ENCODE measurements at places on chromosomes 2 and 18.

DNA sequence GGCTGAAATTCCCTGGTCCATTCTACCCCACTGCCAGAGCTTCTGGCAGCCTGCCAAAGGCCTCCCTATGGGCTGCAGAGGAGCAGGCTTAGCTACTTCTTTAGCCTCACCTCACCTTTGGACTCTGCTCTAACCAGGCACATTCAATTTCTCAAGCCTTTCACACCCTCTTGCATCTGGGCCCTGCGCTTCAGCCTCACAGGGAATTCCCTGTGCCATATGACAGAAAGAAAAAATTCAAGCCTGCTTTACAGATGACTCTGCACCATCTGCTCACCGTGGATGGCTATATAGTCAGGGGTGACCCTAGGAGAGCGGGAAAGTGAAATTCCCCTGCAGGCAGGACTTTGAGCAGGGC, 62.5 kb downstream of the REEP1 start:
- no peak overlapping the region for H3K4me3 ChIP-seq
- no peaks in the 10 kb centered on the region for H3K36me3 ChIP-seq
- peaks cover 11% of the 10 kb centered on the region for H3K4me1 ChIP-seq
- DNase-seq = peak; percentile 3
- no peak overlapping the region for H3K27ac ChIP-seq

DNA sequence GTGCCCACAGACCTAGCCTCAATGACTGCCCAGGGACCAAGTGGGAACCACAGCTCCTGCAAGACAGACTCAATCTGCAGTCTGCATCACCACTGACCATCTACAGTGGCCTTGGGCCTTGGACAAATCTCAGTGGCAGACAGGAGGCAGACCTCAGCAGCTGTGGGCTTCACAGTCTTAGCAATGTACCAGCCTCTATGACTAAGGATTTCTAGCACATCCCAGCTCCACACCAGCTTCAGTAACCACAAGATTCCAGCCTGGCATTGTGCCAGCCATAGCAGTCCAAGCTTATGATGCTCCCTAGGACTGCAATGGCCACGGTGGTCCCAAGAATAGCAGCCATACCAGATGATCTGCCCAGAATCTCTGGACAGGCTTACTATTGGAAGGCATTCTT, 19.6 kb upstream of the WDR75 start:
- H3K4me1 ChIP-seq = peaks cover 3% of the 10 kb centered on the region
- H3K36me3 ChIP-seq = no peaks in the 10 kb centered on the region
- H3K4me3 ChIP-seq = no peak overlapping the region
- no peaks in the 10 kb centered on the region for H3K27me3 ChIP-seq
- DNase-seq = peak; percentile 85
- no peak overlapping the region for H3K27ac ChIP-seq

DNA sequence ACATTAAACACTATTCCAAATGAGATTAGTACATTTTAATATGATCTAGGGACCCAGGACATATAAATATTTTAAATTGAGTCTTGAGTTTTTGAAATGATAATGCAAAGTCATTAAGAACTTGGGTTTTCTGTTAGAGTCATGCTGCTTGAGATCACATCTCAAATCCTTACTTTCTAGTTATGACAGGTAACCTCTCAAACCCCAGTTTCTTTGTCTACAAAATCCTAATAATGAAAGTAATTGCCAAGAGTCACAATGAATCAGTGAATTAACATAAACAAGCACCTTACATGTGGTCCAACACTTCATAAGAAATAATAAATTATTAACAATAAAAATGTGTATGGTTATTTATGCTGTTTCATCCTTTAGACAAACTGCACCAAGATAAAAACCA, 607.6 kb downstream of the LRP1B start:
- H3K4me1 ChIP-seq = no peaks in the 10 kb centered on the region
- no peaks in the 10 kb centered on the region for H3K36me3 ChIP-seq
- no peaks in the 10 kb centered on the region for H3K27me3 ChIP-seq
- no peak overlapping the region for H3K27ac ChIP-seq

- DNase-seq = peak; percentile 44
- H3K27ac ChIP-seq = no peak overlapping the region
- H3K27me3 ChIP-seq = no peaks in the 10 kb centered on the region
- H3K4me3 ChIP-seq = no peak overlapping the region
- no peaks in the 10 kb centered on the region for H3K36me3 ChIP-seq
These were observed 90.5 kb downstream of the LAMA3 start for GRCh38 chr18:23779696-23780303.

- peak overlapping the region; percentile 96 for H3K27ac ChIP-seq
- no peak overlapping the region for H3K4me3 ChIP-seq
- H3K4me1 ChIP-seq = peaks cover 51% of the 10 kb centered on the region
- H3K27me3 ChIP-seq = no peaks in the 10 kb centered on the region
- DNase-seq = no peak
These were observed 24.5 kb upstream of the CD28 start for GRCh38 chr2:203681978-203682377.

DNA sequence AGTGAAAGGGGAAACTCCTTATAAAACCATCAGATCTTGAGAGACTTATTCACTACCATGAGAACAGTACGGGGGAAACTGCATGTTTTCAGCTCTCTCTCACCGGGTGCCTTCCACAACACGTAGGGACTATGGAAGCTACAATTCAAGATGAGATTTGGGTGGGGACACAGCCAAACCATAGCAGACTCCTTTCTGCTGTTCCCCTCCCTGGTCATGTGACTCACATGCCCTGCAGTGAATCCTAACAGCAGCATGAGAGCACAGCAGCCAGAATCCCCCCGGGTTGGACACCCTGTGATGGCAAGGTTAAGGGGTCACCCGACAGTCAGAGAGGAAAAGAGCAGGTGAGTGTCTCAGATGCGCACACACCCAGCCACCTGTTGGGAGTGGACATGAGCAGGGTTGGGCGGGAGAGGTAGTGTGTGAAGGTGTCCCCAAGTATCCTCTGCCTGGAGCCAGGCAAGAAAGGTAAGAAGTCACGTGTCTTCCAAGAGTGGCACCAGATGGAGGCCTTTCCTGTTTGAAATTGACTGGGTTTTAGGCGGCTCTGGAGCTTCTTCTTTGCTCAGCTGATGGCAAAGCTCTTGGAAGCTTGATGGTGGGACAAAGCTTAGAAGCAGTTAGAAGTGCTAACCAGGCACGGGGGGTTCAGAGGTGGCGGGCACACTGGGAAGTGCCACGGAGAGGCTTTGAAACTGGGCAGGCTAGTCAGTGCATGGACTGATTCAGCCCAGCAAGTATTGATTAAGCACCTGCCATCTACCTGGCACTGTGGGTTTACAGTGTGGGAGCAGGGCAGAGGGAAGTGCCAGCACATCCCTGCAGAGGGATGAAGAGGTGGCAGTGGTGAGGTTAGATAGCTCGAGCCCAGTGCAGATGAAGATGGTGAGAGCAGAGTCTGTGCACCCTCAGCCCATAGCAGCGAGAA, 68.7 kb downstream of the RHOB start:
- no peaks in the 10 kb centered on the region for H3K27me3 ChIP-seq
- peak overlapping the region; percentile 83 for H3K27ac ChIP-seq
- no peak for DNase-seq

GRCh38 chr2:181042706-181043105, 62.3 kb downstream of the UBE2E3 start:
- H3K36me3 ChIP-seq = no peaks in the 10 kb centered on the region
- H3K4me1 ChIP-seq = peaks cover 5% of the 10 kb centered on the region
- DNase-seq = no peak
- no peak overlapping the region for H3K27ac ChIP-seq
- H3K27me3 ChIP-seq = no peaks in the 10 kb centered on the region
- H3K4me3 ChIP-seq = no peak overlapping the region

DNA sequence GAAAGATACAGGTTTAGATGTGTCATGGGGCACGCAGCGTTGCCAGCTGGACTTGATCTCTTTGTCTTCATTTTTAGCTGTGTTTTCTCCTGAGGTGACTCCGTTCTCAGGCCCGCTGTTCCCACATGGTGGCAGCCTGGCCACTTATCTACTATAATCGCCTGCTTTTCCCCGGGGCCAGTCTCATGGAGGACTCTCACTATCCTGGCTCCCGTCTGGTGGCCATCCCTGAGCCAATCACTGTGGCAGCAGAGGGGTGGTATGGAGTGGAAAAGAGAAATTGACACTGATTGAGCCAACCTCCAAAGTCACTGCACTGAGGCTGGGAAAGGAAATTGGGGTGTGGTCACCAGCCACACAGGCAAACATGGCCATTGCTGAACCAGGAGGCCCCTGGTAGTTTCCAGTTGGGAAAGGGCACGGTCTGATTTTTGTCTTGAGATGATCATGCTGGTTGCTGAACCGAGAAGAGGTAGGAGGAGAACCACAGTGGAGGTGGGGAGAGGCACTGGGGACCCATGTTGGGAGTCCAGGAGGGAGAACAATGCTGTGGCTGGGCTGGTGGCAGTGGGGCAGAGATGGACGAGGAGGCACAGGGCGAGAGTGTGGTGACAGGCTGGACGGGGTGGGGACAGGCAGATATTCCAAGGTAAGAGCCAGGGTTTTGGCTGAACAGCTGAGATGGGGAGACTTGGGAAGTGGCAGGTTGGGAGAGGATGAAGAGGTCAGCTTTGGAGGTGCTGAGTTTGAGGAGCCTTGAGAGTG, 45.6 kb downstream of the KCNIP3 start:
- peaks cover 10% of the 10 kb centered on the region for H3K4me1 ChIP-seq
- H3K27me3 ChIP-seq = peaks cover 11% of the 10 kb centered on the region
- H3K27ac ChIP-seq = no peak overlapping the region

DNA sequence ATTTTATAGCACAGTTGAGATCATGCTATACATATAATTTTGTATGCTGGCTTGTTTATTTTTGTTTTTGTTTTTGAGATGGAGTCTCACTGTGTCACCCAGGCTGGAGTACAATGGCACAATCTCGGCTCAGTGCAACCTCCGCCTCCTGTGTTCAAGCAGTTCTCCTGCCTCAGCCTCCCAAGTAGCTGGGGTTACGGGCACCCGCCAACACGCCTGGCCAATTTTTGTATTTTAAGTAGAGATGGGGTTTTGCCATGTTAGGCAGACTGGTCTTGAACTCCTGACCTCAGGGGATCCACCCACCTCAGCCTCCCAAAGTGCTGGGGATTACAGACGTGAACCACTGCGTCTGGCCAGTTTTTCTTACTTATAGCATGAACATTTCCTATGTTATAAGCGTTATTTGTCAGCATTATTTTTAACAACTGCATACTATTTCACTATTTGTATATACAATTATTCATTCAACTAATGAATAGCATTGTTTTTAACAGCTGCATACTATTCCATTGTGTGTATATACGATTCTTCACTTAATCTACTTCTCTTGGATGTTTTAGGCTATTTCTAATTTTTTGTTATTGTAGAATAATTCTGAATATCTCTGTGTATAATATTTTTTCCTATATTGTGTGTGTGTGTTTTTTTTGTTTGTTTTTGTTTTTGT, 3.5 kb downstream of the EHD3 start:
- DNase-seq = no peak
- peaks cover 22% of the 10 kb centered on the region for H3K4me1 ChIP-seq
- H3K27me3 ChIP-seq = no peaks in the 10 kb centered on the region
- H3K36me3 ChIP-seq = no peaks in the 10 kb centered on the region
- H3K4me3 ChIP-seq = no peak overlapping the region

- H3K27ac ChIP-seq = no peak overlapping the region
- DNase-seq = peak; percentile 39
- no peaks in the 10 kb centered on the region for H3K27me3 ChIP-seq
These were observed 123.9 kb upstream of the CD302 start for GRCh38 chr2:159921752-159922404.

All from astrocyte (in vitro differentiated cells and primary cell).